Osteoblast (primary cell): ENCODE measurements at places on chromosomes 11 and 22. TPM values are rescaled to one million over a fixed set of nuclear protein-coding genes. Genes with fewer than 3 reads are reported as not detected.
A peak's percentile ranks its signal among the peaks of the same experiment; 100 is the strongest.

GGTLC3 gene
- not detected in 2 replicates for total RNA-seq

DNA sequence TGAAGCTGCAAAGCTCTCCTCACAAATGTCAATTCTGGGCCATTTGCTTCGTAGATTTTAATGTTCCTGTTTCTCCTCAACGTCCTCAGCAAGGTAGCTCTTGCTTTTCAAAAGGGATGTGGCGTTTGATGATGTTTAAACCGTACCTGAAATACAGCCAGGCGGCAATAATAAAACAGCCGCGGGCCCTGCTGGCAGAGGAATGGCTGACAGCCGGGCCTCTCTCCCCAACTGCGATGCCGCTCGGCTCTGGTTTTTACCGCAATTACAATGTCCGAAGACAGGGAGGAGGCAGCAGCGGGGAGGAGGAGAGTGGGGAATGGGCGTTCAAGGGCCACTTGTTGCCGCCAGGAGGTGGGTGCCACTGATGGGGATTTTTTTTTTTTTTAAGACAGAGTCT lies 27.5 kb downstream of the MACROD1 start:
- no peak for DNase-seq
- no peak overlapping the region for H3K4me3 ChIP-seq
- H3K27me3 ChIP-seq, result no peaks in the 10 kb centered on the region

GRCh38 chr11:69260622-69261021 lies 33.3 kb upstream of the MYEOV start:
- DNase-seq, result peak; percentile 84
- H3K4me3 ChIP-seq, result no peak overlapping the region
- H3K36me3 ChIP-seq, result no peaks in the 10 kb centered on the region
- no peaks in the 10 kb centered on the region for H3K4me1 ChIP-seq

DNA sequence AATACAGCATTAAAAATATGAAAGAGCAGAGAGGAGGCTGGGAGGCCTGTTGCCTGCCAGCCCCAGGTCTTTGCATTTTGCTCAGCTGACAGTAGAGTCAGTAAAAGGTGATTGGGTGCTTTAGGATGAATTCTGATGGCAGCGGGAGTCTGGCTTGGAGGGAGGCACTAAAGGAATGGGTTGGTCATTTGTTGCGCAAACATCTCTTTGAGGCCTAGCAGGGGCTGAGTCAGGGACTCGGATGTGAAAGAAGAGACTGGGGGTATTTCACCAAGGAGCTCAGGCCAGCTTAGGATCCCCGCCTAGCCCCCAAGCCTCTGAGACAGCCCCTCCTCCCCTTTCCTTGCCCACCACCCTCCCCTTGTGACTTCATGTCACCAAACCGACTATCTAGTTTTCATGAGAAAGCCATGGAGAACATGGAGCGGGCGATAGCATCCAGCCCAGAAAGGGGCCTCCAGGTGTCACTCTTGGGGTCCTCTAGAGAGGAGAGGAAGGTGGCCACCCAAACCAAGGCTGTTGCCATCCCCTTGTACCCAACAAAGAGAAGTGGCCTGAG lies 9.7 kb downstream of the DGKZ start:
- H3K4me3 ChIP-seq, result no peak overlapping the region
- peaks cover 28% of the 10 kb centered on the region for H3K4me1 ChIP-seq
- no peaks in the 10 kb centered on the region for H3K27me3 ChIP-seq

IFT27 gene
- total RNA-seq, result 22.1 and 27.4 TPM in 2 replicates

DNA sequence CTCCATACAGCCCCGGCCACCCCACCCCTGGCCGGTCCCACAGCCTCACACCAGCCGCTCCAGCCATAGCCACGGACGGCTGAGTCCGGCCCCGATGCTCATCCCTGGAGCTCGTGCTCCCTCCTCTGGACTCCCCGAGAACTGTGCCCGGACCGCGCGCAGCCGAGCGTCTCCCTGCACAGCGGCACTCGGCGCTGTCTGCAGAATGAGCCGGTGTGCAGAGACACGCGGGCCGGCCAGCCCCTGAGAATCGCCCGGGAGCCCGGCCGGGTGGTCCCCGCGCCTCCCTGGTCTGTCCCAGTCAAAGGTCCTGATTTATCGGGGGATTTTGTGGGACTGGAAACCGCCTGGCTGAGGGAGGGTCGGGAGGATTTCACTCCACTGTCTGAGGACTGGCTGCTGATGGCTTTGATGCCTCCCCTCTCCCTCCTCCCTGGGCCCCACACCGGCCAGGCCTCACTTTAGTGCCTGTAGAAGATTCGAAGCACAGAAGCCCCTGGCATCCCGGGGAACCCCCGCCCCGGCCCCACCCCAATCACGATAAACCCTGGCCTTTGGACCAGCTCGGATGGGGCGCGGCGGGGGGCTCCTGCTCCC lies 102.7 kb downstream of the BRD1 start:
- H3K27me3 ChIP-seq, result peaks cover 6% of the 10 kb centered on the region
- no peak overlapping the region for H3K4me3 ChIP-seq
- no peak overlapping the region for H3K27ac ChIP-seq
- H3K36me3 ChIP-seq, result no peaks in the 10 kb centered on the region
- H3K4me1 ChIP-seq, result no peaks in the 10 kb centered on the region
